CD8-positive, alpha-beta T cell (primary cell): ENCODE measurements at places on chromosomes 2 and 18. TPM values are rescaled to one million over a fixed set of nuclear protein-coding genes. Genes with fewer than 3 reads are reported as not detected.

The GALNT13 gene
- total RNA-seq = 0.14 TPM

The VAMP5 gene
- total RNA-seq = 23.9 TPM

The COLEC11 gene
- not detected for total RNA-seq

The MC5R gene
- total RNA-seq = not detected

The UBR3 gene
- total RNA-seq = 23.2 TPM

The DSEL gene
- total RNA-seq = 0.53 TPM

The REEP1 gene
- not detected for total RNA-seq

The GALNT3 gene
- 4.5 TPM for total RNA-seq

The LIMS3 gene
- not detected for total RNA-seq

The TACR1 gene
- total RNA-seq = 0.08 TPM

- no peak for DNase-seq
Measured at GRCh38 chr2:4898706-4899105, 793.5 kb upstream of the SOX11 start.

DNA sequence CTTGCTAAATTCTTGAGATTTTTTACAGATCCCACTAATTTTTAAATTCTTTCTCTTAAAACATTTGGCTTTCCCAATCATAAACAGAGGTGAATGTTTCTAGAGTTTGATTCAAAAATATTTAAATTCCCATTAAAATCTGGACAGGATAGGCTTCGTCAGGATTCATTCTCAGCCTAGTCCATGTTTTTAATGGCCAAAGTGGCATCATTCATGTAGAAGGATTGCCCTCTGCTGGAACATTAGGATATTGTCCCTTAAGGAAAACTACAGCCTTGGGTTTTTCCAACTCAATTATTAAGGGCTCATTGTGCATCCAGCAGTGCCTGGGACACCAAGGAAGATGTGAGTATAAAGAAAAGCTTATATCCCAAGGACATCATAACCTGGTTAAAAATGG lies 71.7 kb downstream of the TPGS2 start:
- no peak for DNase-seq

GRCh38 chr2:97726261-97727064 lies 13.1 kb downstream of the ZAP70 start:
- no peak for DNase-seq

DNA sequence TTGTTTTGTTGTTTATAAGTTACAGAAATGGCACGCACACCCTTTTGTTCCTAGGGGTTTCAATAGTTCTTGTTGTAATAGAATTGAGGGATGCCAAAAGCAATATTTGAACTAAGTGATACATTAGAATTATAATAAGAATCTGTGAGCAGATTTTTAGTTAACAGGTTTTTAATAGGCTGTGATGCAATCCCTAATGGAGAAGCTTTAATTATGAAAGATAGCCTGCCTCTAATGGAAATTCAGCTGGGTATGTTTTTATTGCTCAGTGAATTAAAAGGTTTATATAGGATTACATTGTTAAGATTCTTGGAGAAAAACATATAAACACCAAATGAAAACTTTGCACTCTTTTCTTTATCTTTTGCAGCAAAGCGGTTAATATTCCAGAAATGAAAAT lies 131.1 kb downstream of the PPP1R1C start:
- DNase-seq = no peak

DNA sequence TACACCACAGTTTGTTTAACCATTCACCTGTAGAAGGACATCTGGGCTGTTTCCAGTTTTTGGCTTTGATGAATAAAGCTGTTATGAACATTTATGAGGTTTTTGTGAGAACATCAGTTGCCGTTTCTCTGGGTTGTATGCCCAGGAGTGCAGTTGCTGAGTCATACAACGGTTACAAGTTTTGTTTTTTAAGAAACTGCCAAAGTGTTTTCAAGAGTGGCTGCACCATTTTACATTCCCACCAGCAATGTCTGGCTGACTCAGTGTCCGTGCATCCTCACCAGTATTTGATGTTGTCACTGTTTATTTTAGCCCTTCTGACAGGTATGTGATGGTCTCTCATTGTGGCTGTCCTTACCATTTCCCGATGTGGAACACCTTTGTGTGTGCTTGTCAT lies 48.0 kb upstream of the GPR17 start:
- no peak for DNase-seq

DNA sequence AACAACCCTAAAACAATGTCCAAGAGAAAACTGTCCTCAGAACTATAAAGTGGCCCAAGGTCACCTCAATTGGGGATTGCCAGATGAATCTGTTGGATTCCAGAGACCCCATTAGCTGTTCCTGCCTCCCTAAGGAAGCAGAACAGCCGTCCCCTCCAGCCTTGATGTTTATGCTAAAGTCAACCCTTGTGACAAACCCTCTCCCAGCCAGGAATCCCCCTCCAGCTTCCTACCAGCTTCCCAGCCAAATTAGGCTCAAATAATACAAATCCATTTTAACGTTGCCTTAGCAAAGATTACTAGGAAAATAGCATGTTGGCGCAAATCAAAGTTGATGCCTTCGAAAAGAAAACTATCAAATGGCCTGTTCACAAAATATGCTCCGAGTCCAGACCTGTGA lies 105.7 kb upstream of the DAPL1 start:
- DNase-seq = no peak

GRCh38 chr2:236755278-236755840 lies 185.7 kb downstream of the ACKR3 start:
- no peak for DNase-seq

GRCh38 chr2:174158003-174158402 lies 90.3 kb downstream of the OLA1 start:
- DNase-seq = peak; percentile 11

- DNase-seq = peak; percentile 52
Measured at GRCh38 chr18:61893309-61893970, 633 bp upstream of the RNF152 start.

- DNase-seq = no peak
Measured at GRCh38 chr2:27822049-27822448, 50.5 kb downstream of the MRPL33 start.

- no peak for DNase-seq
Measured at GRCh38 chr18:45539491-45539891, 75.8 kb upstream of the SLC14A2 start.

- no peak for DNase-seq
Measured at GRCh38 chr2:397521-397920, 109.6 kb upstream of the ALKAL2 start.

- no peak for DNase-seq
Measured at GRCh38 chr2:164568317-164568716, 53.0 kb downstream of the GRB14 start.

- peak; percentile 80 for DNase-seq
Measured at GRCh38 chr2:20446917-20447436, at the start of gene RHOB. Gene RHOB (plus strand): TSS chr2:20447074. CDS start chr2:20447466, 392 bp downstream.

GRCh38 chr18:62828852-62829251 lies 113.5 kb downstream of the PHLPP1 start:
- no peak for DNase-seq

DNA sequence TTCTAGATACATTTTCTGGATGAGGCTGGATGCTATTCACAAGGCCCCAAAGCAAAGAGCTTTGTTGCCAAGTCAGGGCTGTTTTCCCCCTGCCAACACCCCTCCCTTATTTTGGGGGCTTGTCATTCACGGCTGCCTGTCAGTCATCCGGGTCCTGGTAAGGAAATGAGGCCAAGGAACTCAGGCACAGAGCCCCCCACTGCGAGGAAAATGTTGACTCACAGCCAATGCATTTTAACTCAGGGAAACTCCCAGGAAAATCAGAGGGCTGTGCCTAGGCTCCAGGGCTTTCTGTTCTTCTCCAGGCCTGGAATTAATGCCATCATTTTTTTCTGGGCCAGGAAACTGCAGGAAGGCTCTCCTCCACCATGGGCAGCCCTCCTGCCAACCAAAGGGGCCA lies 241.1 kb downstream of the SMAD2 start:
- DNase-seq = no peak

DNA sequence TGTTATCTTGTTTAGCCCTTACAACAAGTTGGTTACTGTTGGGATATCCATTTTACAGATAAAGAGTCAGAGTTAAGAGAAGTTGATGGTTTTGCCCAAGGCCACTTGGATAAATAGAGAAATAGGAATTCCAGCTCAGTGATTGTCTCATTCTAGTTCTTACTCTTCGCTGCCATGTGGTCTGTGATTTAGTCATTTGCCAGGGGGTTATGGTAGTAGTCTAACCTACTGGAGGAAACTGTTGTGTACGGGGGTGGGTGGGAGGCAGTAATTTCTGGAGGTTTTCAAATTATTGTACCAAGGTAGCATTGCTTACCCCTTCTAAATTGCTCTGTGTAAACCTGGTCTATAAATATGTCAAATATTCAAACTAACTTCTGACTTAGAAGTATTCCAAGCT lies 110.4 kb downstream of the MAP2 start:
- DNase-seq = no peak

DNA sequence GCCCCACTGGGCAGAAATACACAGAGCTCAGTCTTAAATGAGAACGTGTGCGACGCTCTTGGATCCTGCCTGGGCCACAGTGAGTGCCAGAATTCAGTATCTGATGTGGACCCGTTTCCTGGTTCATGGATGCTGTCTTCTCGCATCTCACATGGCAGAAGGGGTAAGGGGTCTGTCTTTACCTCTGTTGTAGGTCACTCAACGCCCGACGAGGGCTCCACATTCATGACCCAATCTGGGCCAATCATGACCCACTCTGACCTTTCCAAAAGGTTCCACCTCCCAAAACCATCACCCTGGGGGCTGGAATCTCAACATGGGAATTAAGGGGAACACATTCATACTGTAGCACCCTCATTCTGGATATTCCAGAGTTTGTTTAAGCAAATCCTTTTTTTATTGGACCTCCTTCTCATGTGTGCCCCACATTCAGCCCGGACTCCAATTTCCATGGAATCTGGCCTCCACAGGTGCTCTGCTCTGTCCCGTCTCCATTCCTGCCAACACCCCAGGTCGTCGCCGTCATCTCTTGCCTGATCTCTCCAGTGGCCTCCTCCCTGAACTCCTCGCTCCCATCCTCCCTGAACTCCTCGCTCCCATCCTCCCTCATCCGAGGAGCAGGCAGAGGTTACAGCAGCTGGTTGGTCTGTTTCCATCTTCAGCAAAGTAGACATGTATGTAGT lies 78.9 kb upstream of the OTOS start:
- no peak for DNase-seq

GRCh38 chr18:4510160-4510559 lies 55.1 kb upstream of the DLGAP1 start:
- DNase-seq = no peak

- DNase-seq = no peak
Measured at GRCh38 chr2:236882930-236883329, 202.8 kb upstream of the COPS8 start.

GRCh38 chr2:100140582-100140981 lies 1.8 kb downstream of the AFF3 start:
- DNase-seq = no peak

DNA sequence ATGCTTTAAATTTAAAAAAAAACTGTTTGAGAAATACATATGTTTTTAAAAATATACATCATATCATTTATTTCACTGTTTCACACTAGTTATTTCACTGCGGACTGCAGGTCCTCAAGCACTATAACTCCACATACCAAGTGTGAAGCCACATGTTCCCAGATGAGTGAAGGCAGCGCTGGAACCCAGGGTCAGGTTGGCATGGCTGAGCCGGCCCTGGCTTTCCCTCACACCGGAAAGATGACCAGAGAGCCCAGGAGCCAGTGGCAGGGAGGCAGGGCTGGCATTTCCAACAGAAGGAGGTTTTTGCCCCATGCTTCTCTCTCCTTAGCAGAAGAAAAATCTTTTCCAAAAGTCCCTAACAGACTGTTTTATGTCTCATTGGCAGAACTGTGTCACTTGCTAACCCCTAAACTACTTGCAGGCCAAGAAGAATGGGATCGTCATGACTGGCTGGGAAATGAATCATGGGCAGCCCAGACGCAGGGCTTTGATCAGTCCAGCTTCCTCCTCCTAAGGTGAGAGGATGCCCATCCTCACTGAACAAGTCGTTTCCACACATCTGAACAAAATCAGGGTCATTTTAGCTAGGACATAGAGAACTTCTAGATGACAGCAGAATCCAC lies 287.6 kb upstream of the HNRNPA3 start:
- DNase-seq = no peak

DNA sequence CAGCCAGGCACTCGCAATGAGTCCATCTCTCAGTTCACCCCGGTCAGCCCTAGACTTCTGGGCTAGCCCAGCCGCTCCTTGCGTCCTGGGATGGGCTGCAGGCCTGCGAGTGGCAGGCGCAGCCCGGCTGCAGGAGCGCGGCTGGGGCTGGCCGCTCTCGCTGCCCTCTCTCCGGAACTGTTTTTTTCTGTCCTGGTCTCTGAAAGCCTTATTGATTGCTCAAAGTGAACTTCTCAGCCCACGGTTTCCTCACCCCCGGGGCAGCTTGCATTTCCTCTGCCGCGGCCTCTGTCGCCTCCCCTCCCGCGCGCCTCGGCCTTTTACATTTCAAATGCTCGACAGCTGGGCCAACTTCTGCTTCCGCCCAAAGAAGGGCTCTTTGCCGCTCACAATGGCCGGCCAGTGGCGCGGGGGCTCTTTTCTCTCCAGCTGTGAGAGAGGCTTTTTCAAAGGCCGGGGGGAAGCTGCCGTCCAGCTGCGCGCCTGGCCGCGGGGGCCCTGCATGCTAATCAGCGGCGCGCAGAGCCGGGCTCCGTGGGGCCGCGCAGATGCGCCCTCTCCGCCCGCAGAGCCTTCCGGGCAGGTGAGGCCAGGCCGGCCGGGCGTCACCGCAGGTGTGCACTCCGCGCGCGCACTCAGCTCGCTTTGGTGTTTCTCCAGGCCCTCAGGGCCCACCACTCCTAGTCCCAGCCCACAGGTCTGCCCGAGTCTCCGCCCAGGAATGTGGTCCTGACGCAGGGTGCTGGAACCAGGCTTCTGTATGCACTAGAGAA lies 513.8 kb downstream of the RNF144A start:
- peak; percentile 85 for DNase-seq

DNA sequence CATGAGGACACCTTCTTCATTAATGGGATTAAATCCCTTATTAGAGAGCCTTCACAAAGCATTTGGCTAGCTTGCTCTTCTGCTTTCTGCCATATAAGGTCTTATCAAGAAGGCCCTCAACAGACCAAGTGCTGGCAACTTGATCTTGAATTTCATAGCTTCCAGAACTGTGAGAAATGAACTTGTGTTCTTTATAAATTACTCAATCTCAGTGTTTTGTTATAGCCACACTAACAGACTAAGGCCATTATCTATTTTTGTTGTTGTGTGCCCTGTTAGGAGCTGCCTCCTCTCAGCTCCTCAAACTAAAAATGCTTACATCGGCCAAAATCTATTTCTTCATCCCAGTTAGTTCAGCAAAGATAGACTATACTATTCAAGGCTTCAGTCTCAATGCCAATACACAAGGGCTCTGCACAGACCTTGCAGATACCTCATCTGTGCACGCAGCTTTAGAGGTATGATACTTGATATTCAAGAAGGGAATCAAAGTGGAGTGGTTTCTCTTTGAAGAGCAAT lies 182.9 kb downstream of the GPD2 start:
- DNase-seq = no peak

DNA sequence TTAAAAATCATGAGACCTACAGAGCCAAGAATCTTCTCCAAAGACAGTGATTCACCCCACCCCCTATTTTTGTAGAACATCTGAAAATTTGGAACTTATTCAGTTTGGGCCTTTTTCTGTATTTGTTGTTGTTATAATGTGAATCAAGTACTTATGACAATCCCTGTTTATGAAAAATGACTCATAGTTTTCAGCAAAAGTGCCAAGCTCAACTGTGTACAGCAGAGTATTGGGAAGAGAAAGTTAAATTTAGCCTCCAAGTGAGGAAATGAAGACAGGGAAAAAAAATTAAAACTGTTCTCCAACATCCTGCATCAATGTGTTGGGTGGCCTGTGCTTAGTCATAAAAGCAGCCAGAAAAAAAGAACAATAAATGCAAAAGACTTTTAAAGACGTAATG lies 46.2 kb downstream of the LRATD1 start:
- no peak for DNase-seq

GRCh38 chr18:76771192-76771799 lies 51.1 kb upstream of the ZNF236 start:
- DNase-seq = no peak
